ENCODE measurements at places on chromosomes 7 and 10.

GRCh38 chr7:83934118-83934734, 260.4 kb downstream of the SEMA3A start:
- no peak for DNase-seq

GRCh38 chr10:105952153-105952552, 1212.4 kb downstream of the SORCS1 start:
- no peak for DNase-seq

DNA sequence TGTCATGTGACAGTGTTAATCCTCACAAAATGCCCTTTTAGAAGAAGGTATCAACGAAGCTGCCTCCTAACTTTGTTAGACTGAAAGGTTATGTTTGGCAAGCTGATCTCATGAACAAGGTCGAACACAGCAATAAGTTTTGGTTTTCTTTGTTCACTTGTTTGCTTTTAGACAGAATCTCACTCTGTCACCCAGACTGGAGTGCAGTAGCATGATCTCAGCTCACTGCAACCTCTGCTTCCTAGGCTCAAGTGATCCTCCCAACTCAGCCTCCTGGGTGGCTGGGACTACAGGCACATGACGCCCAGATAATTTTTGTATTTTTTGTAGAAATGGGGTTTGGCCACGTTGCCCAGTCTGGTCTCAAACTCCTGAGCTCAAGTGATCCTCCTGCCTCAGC, 1.1 kb downstream of the STRA8 start:
- DNase-seq: no peak

GRCh38 chr7:127858915-127859189, 172.4 kb downstream of the LRRC4 start:
- DNase-seq: no peak

GRCh38 chr10:9260690-9261089, 1206.2 kb downstream of the GATA3 start:
- DNase-seq: no peak
